ENCODE measurements at places on chromosomes 6 and 20. TPM values are rescaled to one million over a fixed set of nuclear protein-coding genes. Genes with fewer than 3 reads are reported as not detected.

DNA sequence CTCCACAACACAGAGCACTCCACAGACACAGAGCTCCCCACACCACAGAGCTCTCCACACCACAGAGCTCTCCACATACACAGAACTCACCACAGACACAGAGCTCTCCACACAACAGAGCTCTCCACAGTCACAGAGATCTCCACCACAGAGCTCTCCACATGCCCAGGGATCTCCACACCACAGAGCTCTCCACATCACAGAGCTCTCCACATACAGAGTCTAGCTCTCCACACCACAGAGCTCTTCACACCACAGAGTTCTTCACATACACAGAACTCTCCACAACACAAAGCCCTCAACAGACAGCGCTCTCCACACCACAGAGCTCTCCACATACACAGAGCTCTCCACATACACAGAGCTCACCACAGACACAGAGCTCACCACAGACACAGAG lies 55.3 kb downstream of the ERMARD start:
- DNase-seq: no peak

DNA sequence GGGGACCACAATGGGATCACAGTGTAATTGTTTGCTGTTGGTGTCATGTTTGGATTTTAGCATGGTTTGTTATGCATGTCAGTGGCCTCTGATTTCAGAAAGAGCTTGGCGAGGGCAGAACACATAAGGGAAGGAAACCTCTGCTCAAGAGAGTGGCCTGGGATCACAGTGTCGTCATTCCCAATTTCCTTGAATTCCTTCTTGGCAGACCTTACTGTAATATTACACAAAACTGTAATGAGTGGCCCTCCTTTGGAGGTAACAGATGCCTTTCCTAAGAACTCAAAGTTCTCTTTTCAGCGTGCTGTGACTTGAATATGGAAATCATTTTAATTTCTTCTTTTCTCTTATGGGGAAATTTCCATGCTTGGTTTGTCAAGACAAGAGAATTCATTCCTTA lies 46.9 kb downstream of the JAG1 start:
- DNase-seq: no peak

DNA sequence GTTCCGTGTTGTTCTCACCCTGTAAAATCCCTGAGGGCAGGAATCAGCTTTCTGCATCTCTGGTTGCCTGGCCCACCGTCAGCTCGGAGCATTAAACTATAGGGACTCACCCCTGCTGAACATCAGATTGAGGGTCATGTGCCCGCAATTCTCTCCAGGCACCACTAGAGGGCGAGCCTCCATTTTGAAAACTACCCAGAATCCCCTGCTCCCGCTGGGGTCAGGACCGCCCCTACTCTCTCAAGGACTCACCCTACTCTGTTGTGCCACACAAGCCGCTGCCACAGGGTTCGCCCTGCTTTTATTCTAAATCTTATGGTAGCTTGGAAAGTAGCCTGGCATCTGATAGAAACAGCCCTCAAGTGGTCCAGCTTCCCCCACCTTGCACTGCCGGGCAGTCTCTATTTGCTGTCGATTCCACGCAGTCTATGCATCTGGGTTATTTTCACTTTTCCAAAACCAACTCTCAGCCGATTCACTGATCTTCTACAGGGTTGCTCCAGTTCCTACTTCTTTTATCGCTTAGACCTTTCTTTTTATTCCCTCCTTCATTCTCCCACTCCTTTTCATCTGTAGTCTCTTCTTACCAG lies 244.1 kb upstream of the QKI start:
- peak; percentile 36 for DNase-seq

DNA sequence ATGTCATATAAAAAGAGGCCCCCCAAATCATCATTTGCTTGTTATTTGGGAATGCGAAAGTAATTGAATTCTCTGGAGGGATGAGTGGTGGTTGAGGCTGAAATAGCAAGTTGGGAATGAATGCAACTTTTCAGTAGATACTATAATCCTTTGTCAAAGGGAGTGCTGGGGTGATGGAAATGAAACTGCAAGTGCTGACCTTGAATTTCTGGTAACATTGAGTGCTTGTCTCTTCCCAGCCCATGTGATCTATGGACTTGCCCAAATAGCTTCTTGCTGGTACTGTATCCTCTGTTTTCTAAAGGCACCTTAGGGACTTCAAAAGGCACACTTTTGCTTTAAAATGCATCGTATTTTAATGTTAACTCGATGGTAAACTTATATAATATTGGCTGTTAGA lies 14.8 kb downstream of the PAQR8 start:
- no peak for DNase-seq

GRCh38 chr6:101257163-101257562 lies 136.3 kb upstream of the GRIK2 start:
- DNase-seq: no peak

Gene FAM209B
- total RNA-seq: not detected

Gene SLC22A3
- total RNA-seq: not detected

Gene SLC29A1
- 102 TPM for total RNA-seq

Gene DACT2
- total RNA-seq: not detected
